ENCODE measurements at places on chromosomes 7 and 10.

GRCh38 chr7:64371116-64371515, 57.4 kb downstream of the ZNF736 start:
- no peak for DNase-seq

DNA sequence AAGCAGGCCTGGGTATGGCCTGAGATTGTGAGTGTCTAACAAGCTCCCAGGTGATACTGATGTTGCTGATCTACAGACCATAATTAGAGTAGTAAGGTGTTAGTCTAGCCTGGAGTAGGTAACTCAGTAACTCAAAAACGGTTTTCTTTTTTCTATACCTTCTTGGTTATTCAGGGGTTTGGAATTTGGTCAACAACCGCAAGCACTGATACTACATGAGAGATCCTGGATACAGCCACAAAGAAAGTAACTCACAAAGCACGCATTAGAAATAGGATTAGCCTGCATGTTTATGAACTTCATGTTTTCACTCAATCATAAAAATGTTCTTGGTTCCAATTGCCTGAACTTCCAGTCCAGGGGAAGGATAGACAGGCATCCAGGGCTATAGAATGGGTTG, 803.5 kb downstream of the MAGI2 start:
- no peak for DNase-seq

DNA sequence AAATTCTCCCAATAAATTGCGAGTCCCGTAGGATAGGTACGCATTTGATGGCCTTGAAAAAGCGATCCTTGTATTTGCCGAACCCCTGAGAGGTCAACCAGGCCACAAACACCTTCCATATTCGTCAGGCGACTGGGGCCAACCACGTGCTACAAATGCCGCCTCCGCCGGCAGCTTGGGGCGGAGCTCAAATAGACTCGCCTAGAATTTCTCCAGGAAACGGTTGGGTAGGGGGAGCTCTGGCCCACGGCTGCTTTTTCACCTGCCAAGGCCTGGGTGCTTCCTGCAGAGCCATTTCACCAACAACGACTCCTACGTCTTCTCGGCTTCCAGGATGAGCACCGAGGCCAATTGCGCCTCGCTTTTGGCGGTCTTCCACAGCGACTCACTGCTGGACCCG, 53.4 kb upstream of the KIF5B start:
- DNase-seq, result no peak

DNA sequence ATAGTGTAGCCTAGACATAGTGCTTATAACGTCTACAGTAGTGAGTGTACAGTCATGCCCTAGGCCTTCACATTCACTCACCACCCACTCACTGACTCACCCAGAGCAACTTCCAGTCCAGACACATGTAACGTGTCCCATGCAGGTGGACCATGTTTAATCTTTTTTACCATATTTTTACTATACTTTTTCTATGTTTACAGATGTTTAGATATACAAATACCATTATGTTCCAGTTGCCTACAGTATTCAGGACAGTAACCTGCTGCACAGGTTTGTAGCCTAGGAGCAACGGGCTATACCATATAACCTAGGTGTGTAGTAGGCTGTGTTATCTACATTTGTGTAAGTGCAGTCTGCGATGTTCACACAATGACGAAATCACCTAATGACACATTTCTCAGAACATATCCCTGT, 11.0 kb downstream of the MPP7 start:
- DNase-seq, result peak; percentile 58

DNA sequence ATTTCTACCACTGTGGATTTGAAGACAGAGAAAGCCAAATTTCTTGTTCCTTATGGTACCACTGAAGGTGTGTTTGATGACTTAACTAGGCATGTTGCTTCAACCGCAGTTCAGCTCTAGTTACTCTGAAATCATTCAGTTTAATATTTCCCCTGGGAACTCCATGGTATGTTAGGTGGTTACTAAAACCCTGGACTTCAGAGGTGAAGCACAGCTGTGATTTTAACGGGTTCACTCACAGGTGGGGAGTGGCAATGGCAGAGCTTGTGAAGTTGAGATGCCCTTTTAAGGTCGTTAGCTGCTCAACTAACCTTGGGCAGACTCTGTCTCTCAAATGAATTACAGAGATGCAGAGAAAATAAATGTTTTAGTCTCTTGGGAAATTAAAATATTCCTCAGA, 163.6 kb upstream of the PHYHIPL start:
- DNase-seq, result no peak

DNA sequence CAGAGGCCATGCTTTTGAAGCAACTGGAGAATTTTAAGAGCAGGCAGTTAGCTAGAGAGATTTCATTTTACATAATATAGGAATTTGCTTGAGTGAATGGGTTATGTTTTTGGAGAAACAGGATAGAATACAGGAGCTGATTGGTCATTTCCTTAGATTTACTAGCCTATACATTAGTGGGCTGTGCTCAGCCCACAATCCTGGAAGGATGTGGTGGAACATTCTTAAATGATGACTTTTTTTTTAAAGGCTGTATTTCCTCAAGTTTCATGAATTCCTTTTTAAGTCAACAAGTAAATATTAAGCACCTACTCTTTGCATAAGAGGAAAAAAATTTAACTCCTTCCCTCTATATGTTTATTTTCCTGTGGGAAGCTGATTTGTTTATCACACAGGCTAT, 314.4 kb upstream of the BMPER start:
- DNase-seq, result no peak

GRCh38 chr10:112434988-112435619, 11.6 kb downstream of the ZDHHC6 start:
- no peak for DNase-seq

- no peak for DNase-seq
Measured at GRCh38 chr7:144388950-144389349, 14.5 kb downstream of the NOBOX start.

DNA sequence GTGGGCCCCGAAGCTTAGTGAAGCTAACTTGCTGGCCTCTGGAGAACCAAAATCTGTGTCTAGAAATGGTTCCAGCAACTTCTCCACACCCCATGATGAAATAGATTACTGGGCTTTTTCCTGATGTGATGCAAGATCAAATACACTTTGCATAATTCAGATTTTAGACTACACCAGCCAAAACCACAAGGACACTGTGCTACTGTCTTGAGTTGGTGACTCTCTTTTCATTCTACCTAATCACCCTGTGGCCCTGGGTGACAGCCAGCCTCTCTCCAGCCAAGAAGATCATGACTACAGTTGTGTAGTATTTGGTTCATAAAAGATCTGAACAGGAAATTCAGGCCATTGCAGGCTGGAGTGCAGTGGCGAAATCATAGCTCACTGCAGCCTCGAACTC, 22.2 kb downstream of the AZGP1 start:
- no peak for DNase-seq

DNA sequence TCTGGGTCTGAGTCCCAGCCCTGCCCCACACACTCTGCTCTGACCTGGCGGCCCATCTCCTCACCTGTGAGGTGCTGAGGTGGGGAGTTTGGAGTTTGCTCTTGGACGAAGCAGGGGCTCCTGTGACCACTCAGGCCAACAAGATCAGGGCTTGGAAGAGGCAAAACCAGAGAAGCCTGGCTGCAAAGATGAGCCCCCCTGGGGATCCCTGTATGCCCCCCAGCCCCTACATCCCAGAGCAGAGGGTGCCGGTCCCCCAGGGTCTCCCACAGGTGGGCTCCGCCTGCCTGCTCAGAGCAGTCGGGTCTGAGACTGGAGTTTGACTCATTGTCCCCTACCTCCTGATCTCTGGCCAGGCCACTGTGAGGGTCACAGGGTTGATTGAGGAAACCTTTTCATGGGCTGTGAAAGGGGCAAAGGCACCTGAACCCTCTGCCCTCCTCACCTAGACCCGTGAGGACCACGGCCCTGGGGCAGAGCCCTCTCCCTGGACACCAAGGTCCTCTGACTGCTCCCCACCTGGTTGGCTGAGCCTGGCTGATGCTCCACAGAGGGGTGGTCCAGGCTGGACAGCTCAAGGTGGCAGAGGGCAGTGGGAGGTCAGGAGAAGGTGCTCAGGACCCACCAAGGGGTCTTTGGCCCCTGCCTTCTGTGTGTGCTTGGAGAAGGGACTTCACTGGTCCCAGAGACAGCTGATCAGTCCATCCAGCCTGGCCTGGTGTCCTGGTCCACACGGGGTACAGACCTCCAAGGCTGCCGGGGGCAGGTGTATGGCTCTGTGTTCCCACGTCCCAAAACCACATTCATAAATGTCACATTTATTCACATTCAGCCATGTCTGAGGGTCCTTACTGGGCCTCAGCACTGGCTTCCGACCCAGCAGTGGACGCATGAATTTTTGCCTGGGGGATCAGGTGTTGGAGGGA, 9.1 kb upstream of the SCART1 start:
- DNase-seq, result no peak

GRCh38 chr10:73920089-73920488, 9.2 kb downstream of the PLAU start:
- DNase-seq, result no peak

DNA sequence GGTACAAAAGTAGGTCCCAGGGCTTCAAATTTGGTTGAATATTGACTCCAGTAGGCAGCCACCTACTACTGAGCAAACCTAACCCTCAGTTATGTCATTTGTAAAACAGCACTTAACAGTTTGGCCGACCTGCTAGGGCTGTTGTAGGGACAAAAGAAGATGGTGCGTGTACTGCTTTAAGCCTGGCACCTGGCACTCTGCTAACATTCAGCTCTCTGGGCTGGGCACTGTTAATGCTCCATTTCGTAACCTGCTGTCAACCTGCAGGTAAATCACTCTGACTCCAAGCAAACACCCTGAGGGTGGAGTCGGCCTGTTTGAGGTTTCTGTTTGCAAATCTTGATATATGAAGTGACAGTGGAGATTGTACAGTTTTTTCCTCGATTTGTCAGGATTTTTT, 7.2 kb downstream of the ZKSCAN1 start:
- no peak for DNase-seq

- no peak for DNase-seq
Measured at GRCh38 chr7:44104860-44105771, 971 bp downstream of the AEBP1 start.

- no peak for DNase-seq
Measured at GRCh38 chr10:53453196-53453595, 680.6 kb upstream of the MBL2 start.

DNA sequence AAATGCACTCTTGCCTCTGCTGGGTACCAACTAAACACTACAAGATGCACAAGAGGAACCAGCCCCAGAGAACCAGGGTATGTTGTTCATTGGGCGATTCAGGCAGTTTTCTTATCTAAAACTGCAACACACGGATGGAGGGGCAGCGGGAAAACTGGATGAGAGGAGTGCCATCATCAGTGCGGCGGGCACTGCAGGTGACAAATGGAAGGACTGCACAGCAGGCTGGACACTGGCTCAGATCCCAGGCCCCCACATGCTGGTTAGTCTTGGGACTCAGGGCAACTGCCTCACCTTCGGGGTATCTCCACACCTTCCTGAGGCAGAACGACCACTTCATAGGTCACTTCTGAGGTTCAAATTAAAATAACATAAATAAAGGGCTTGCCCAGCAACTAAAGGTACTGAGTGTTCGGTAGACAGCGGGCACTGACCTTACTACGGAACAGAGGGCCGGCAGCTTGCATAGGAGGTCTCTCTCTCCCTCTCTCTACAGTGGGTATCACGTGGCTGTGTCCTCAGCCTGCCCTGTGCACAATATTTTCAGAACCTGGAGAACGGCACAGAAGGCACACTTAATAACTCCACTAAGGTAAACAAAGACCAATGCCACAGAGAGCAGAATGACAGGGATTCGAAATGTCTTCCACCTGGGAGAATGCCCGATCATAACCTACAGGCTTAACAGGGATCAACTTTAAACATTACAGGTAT, 72.1 kb downstream of the GRB10 start:
- DNase-seq, result no peak
